A172 (cell line): ENCODE measurements at places on chromosomes 12 and 14. TPM values are rescaled to one million over a fixed set of nuclear protein-coding genes. Genes with fewer than 3 reads are reported as not detected.

DNA sequence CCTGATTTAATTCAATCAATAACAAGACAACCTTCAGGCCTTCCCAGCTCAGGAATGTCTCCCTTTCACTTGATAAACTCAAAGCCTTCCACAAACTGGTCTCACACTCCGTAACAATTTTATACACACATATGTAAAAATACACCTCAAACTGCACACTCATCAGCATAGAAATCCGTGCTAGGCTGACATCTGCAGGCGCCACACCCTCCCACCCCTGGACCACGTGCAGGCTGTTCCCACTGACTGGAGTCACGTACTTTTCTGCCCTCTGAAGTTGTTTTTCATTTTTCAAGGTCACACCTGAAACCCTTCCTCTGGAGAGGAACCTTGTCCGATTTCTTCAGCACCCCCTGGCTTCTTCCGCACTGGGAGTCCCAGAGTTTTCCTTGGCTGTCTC lies 27.6 kb downstream of the FBXO21 start:
- no peak for DNase-seq

Gene GALNT8
- not detected in 2 replicates for total RNA-seq

DNA sequence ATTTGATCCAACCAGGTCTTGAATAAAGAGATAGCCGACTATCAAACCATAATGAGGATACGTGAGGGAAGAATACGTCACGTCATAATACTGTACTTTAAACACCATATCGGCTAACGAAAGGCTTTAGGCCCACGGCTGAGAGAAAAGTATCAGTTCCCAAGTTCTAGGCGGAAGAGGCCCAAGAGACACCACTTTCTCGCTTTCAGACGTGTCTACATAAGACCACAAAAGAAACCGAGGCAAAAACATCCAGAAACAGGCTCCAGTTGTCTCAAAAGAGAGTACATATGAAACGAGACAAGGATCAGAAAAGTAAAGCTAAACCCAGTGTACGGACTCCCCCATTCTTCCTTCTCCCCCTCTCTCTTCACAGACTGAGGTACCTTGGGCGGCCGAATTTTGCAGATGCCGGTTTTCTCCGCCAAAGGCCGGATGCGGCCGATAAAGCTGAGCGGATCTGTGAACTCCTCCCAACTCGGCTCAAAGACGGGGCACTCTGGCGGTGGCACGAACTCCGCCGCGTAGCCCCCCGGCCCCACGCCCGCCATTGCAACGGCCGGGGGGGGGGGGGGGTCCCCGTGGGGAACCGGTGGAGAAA lies 479 bp downstream of the KDM5A start:
- DNase-seq: peak; percentile 5

DNA sequence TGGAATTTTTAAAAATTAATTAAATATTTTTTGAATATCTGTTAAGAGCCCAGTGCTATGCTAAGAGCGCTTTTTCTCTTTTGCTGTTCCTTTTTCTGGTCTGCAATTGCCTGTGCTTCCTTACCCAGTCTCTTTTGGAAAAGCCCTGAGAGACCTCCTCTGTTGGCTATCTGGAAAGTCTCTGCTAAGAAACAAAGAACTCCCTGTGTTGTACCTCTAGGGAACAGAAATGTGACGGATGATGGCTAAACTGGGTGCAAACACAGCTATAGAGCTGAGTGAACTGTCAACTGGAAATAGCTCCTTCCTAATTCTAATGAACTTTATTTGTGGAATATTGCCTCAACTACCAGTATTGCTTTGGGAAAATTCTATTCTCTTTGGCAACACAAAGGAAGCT lies 261.6 kb upstream of the NOVA1 start:
- no peak for DNase-seq

Gene GPR84
- total RNA-seq: not detected in 2 replicates

Gene GPR68
- total RNA-seq: 0.48 and 0.98 TPM in 2 replicates

- no peak for DNase-seq
Observed at GRCh38 chr12:24746864-24747263, 202.0 kb downstream of the BCAT1 start.

DNA sequence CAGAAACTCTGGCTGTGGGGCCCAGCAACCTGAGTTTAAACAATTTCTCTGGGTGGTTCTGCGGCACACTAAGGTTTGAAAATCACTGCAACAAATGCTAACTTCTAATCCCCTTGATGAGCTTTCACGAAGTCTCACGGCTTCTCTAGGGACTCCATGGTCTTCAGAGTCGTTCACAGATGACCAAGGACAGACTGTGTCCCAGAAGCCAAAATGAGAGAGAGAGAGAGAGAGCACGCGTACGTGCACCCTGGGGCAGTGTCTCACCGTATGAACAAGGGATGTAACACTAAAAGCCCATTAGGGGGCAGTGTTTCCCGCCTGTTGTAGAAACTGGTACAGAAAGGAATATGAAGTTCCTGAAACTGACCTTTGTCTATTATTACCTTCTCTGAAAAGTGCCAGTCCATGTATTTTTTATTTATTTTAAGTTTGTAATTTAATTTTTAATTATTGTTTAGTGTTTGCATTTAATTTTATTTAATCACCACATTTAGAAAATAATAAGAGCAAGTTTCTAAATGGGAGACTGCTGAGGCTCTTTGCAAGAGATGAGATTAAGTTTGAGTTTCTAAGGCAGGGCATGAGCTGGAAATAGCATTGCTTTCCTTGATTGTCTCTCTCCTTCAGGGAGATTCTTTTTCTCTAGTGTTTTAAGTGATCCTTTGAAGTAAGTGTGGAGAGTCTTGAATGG lies 3.4 kb downstream of the APOLD1 start:
- peak; percentile 69 for DNase-seq

Gene DDHD1
- total RNA-seq: 8.0 and 8.5 TPM in 2 replicates

Gene SUDS3
- total RNA-seq: 26.5 and 56.3 TPM in 2 replicates

Gene MAP3K9
- total RNA-seq: 2.1 and 2.9 TPM in 2 replicates

Gene GXYLT1
- total RNA-seq: 19.4 and 20.7 TPM in 2 replicates

Gene RBP5
- total RNA-seq: 0.31 TPM in 1 of 2 replicates, not detected in the other

Gene KRT81
- 59.0 and 66.4 TPM in 2 replicates for total RNA-seq

Gene NRXN3
- total RNA-seq: 0.59 and 0.74 TPM in 2 replicates

DNA sequence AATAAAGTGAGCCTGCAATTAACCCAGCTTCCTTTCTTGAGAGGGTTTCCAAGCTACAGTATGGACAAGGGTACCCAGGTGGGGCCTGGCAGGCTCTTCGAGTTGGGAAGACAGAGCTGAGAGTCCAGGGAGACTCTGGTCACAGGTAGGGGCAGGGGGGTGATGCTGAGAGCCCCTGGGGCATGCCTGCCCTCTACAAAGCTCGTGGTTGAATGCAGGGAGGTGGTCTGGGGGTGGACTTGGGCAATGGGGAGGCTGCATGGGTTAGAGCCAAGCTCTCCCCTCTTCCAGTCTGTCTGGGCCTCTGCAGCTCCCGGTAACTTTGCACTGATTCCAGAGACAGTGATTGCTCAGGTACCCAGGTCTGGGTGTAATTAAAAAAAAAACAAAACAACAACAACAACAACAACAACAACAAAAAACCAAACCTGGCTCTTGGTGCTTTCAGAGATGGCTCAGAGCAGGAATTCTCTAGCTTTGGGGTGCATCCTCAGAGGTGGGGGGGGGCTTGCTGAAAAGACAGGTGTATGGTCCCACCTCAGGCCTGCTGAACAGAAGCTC lies 30.8 kb upstream of the PPP2R5C start:
- DNase-seq: no peak

Gene OTUB2
- 0.53 and 1.2 TPM in 2 replicates for total RNA-seq

DNA sequence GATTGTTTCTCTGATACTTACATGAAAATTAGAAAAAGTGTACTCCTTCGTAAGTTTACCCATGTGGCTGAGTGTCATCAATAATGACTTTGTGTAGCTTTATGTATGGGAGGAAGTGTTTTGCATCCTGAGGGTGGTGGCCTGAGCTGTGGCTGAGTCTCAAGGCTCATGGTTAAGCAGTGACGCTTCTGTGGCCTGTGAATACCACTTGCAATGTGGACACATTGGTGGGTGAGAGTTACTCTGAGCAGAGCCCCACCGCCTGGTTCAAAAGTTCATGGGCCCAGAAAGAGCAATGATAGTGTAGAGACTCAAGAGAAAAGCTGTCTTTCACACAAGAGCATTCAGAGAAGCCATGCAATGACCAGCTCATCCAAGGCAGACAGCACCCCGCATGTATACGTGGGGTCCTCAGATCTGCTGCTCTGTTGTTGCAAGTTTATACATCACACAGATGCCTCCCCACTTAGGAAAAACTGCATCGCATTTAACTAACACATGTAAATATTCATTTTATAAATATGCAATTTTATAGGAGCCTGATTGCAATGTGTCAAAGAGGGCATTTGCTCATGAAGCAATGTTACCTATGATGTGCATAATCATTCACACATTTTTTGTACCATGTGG lies 55.1 kb upstream of the FRMD6 start:
- no peak for DNase-seq

DNA sequence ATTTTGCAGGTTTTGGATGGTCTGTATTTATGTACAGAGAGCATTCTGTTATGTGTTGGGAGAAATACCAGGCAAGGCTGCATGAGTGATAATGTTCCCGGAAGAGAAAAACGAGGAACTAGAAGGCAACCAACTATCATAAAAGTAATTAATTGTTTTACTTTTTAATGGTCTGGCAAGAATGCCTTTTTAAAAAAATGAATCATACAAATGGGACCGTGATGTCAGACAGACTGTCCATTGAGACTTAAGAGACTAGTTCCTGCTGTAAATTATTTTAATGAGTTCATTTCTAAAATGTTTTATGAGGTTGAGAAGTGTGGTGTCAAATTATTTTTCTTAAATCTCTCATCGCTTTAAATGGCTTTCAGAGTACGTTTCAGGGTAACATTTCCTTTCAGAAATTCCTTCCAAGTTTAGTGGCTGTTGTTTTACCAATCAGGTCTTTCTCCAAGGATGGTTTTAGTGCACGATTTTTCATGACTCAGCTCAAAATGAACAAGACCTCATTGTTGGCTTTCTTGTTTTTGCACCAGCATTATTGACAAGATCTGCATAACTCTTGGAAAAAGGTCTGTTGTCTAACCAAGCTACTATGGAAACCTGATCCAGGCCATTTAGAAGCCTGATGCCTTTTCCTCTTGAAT lies 86.1 kb upstream of the ARHGAP5 start:
- DNase-seq: no peak

Gene RFLNA
- total RNA-seq: not detected in 2 replicates

Gene POU6F1
- total RNA-seq: 0.81 and 1.0 TPM in 2 replicates

Gene TAS2R31
- 1.1 and 2.5 TPM in 2 replicates for total RNA-seq

- no peak for DNase-seq
Observed at GRCh38 chr12:1838205-1838993, 18.0 kb downstream of the LRTM2 start.

GRCh38 chr14:99441157-99441870 lies 39.3 kb downstream of the SETD3 start:
- no peak for DNase-seq

DNA sequence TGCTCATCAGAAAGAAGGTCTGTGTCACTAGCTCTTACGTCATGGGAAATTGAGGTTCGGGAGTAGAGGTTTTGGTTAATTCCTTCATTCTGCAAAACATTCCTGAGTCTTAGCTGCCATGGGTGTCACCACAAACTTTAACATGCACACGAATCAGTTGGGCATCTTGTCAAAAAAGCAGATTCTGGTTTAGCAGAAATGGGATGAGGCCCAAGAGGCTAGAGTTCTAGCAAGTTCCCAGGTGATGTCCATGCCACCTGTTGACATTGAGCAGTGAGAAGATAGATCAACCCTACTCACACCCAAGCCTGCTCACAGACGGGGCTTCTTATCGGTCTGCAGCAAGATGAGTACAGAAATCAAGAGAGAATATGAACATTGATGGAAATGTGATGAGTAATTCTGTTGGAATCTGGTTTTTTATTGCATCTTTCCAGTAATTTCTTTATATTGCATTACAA lies 11.7 kb upstream of the RIN3 start:
- DNase-seq: peak; percentile 40

DNA sequence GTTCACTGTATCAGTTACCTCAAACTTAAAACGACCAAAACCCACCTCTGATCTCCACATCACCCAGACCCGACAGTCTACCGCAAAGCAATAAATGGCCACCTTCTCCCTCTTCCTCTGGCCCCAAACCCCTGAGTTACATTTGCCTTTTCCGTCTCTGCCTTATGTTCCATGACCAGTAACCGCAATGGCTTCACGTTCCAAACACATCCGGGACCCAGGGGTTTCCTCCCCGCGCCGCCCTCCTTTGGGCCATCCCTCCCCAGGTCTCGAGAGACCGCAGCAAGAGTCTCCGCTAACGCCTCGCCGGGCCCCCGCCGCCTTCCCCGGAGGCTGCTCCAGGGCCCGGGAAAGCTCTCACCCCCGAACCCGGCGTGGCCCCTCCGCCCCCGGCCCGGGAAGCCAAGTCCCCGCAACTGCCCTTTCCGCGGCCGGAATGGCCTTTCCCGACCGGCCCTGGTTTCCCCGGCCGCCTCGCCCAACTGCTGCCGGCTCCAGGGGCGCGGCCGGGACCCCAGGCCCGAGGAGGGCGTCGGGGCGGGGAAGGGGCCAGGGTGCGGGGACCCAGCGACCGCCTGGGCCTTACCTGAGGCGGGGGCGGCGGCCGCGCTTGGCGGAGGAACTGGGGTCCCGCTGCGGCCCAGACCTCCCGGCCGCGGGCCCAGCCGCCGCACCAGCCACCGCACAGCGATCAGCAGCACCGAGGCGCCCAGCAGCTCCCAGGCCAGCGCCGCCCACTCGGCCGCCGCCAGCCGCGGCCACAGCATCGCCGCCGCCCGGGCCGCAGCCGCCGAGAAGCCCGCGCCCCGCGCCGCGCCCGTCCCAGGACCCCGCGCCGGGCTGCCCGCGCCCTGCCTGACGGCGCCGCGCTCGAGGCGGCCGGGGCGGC lies at the start of gene ANKLE2:
TSS of gene ANKLE2 (minus strand) at position 801 of the 889 bp plus-strand sequence. CDS start at position 767, 34 bp downstream.
- peak; percentile 44 for DNase-seq

Gene PLD4
- total RNA-seq: not detected in 2 replicates

Gene TTC5
- total RNA-seq: 10.6 and 16.8 TPM in 2 replicates

- DNase-seq: no peak
Observed at GRCh38 chr12:107530701-107531100, 154.9 kb upstream of the PWP1 start.

- peak; percentile 11 for DNase-seq
Observed at GRCh38 chr12:126681676-126682075, 1585.3 kb upstream of the TMEM132C start.

- DNase-seq: peak; percentile 5
Observed at GRCh38 chr14:105974902-105975301, 448.5 kb downstream of the TMEM121 start.

GRCh38 chr12:99138393-99138792 lies 493.3 kb downstream of the APAF1 start:
- no peak for DNase-seq

- DNase-seq: no peak
Observed at GRCh38 chr12:52832451-52832850, 1.7 kb downstream of the KRT79 start.

Gene LTBP2
- 5.7 and 5.8 TPM in 2 replicates for total RNA-seq

GRCh38 chr14:75185251-75186040 lies 9.0 kb upstream of the TMED10 start:
- DNase-seq: no peak

- DNase-seq: peak; percentile 0
Observed at GRCh38 chr14:77375973-77376770, 722 bp downstream of the TMED8 start.

Gene SYCP3
- not detected in 2 replicates for total RNA-seq

Gene NOVA1
- not detected in 2 replicates for total RNA-seq

- DNase-seq: no peak
Observed at GRCh38 chr14:95077345-95077744, 80.0 kb downstream of the DICER1 start.
